ENCODE measurements at places on chromosomes 5 and 9.
A peak's percentile ranks its signal among the peaks of the same experiment; 100 is the strongest.

DNA sequence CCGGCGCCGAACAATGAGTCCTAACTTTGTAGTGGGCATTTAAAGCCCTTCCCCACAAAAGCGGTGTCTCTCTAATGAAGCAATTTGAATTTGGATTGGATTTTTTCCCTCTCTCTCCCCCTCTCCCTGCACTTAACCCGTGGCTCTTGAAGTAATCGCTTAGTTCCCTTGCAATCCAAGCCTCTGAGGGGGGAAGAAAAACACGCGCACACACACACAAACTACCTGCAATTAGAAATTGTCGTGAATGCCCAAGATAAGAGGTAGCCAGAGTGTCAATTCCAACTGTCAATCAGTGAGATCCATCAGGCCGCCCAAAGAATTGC is 1.2 kb downstream of the LHX6 start:
- H3K27ac ChIP-seq = no peak overlapping the region
- no peak overlapping the region for H3K4me3 ChIP-seq
- H3K4me1 ChIP-seq = peaks cover 32% of the 10 kb centered on the region
- H3K36me3 ChIP-seq = no peaks in the 10 kb centered on the region

DNA sequence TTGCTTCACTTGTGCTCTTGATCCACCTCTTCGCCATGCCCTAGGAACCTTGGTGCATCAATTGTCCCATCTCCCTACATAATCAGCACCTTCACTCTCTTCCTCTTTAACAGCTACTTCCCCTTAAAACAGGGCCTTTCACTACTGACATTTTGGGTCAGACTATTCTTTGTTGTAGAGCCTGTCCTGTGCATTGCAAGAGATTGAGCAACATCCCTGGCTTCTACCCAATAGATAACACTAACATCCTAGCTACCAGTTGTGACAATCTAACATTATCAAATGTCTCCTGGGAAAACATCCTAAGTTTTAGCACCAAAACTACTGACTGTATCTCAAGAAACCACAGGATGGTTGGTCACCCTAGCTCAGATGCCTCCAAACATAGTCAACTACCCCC is 854.3 kb upstream of the DMAC1 start:
- H3K4me3 ChIP-seq = no peak overlapping the region
- H3K36me3 ChIP-seq = no peaks in the 10 kb centered on the region

- no peaks in the 10 kb centered on the region for H3K36me3 ChIP-seq
- H3K27ac ChIP-seq = no peak overlapping the region
- no peak for DNase-seq
- H3K4me3 ChIP-seq = no peak overlapping the region
- H3K4me1 ChIP-seq = peaks cover 6% of the 10 kb centered on the region
Observed at GRCh38 chr5:126536874-126537273, 58.1 kb downstream of the ALDH7A1 start.

GRCh38 chr5:150651924-150652671 is 9.0 kb upstream of the MYOZ3 start:
- DNase-seq = no peak
- no peak overlapping the region for H3K4me3 ChIP-seq
- H3K4me1 ChIP-seq = peaks cover 24% of the 10 kb centered on the region
- H3K27me3 ChIP-seq = no peaks in the 10 kb centered on the region
- peak overlapping the region; percentile 66 for H3K27ac ChIP-seq
